ENCODE measurements at places on chromosomes 6 and 20.

DNA sequence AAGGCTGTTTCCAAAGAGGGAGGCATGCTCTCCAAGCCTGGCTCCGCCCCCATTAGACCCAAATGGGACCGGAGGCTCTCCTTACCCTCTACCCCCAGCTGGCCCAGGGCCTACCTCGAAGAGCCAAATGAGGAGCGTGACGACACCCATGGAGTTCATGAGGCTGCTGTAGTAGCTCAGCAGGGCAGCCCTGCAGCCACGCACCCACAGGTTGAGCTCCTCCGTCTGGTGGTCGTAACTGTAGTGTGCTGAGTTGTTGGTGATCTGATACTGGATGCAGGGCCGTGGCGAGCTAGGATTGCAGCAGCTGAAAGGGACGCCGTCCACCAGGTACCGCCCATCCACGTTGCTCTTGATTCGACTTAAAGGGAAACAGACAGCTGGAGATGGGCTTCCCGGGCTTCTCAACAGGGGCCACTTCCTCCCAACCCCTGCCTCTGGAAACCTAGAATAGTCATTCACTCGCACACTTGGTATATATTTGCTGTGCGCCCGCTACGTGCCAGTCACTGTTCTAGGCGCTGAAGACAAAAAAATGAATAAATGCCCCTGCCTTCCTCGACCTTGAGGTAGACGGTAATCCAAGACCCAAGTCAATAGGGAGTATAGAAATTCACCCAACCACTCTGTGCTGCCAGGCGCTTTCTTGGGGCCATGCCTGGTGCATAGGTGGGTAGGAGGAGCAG, 18.0 kb downstream of the PRPH2 start:
- no peak for DNase-seq

DNA sequence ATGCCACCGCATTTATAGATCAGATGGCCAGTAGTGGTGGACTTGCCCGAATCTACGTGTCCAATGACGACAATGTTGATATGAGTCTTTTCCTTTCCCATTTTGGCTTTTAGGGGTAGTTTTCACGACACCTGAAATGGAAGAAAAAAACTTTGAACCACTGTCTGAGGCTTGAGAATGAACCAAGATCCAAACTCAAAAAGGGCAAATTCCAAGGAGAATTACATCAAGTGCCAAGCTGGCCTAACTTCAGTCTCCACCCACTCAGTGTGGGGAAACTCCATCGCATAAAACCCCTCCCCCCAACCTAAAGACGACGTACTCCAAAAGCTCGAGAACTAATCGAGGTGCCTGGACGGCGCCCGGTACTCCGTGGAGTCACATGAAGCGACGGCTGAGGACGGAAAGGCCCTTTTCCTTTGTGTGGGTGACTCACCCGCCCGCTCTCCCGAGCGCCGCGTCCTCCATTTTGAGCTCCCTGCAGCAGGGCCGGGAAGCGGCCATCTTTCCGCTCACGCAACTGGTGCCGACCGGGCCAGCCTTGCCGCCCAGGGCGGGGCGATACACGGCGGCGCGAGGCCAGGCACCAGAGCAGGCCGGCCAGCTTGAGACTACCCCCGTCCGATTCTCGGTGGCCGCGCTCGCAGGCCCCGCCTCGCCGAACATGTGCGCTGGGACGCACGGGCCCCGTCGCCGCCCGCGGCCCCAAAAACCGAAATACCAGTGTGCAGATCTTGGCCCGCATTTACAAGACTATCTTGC, 725 bp downstream of the EEF1A1 start:
- peak; percentile 55 for DNase-seq

DNA sequence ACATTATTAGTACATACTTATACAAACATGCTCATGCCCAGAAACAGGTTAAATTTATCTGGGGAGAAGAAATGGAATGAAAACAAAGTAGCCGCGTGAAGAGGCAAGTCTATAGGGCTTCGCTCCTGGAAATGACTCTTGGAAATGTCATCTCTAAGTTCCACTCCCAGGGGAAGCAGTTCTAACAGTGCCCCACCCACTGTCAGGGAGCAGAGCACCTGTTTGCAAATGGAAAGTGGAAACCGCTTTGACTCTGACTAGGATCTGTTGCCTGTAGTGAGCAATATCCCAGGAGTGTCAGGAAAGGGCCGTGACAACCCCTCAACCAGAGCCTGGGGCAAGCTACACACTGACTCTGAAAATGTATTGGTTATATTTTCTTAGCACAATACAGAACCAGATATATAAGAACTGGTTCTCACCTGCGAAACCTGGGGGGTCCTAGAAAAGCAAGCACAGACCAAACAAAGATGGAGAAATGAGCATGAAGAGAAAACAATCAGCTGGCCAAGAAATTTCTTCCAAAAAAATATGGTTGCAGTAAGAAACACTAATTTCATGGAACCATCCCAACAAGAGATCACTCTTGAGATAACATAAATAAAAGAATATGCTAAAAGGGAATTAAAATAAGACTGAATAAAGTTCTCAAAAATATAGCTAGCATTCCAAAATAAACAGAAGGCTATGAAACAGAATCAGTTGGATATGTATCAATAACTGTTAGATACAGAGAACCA, 47.5 kb upstream of the CRISP1 start:
- DNase-seq = no peak

DNA sequence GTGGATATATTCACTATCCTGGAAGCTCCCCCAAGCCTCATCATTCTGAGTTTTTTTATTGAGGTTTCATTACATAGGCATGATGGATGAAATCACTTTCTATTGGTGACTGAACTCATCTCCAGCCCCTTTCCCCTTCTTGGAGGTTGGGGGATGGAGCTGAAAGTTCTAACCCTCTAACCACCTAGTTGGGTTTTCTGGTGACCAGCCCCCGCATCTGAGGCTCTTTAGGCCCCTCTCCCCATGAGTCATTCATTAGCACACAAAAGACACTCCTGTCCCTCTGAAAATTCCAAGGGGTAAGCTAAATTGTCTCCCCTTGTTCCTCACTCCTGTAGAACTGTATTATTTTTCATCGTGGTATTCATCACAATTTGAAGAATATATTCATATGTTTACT, 33.3 kb downstream of the GFRA4 start:
- DNase-seq = no peak

GRCh38 chr20:19633985-19634384, 124.1 kb upstream of the RIN2 start:
- peak; percentile 8 for DNase-seq

DNA sequence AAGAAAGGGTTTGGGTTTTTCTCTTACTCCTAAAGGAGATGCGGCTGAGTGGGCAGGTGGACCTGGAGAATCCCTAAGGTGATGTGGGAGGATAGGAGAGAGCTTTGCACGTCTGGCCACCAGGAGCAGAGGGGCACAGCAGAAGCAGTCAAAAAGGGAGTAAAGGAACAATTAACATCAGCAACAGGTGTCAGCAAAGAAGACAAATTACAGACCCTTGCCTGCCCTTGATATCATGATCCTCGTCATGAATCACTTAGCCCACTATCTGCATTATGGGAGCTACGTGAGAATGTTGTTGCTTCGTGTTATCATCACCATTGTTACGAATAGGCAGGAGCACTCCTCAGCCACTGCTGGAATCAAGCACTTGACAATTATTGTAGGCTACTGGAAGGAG, 25.5 kb upstream of the ARG1 start:
- no peak for DNase-seq

DNA sequence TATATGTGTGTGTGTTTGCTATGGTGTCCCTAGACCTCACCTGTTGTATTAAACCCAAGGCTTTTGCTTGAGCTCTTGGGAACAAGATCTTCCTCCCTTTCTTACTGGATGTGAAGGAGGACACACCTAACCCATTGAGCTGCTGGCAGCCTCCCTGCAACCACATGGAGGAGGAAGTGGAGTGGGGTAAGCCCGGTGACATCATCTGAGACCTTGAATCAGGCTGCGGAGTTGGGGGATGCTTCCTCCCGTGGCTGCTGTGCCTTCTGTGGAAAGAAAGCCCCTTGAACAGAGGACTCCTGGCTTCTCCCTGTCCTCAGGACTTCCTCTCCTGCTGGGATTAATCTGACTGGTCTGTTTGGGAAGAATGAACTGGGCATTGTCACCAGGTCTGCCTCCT, 3.3 kb downstream of the CST11 start:
- no peak for DNase-seq

DNA sequence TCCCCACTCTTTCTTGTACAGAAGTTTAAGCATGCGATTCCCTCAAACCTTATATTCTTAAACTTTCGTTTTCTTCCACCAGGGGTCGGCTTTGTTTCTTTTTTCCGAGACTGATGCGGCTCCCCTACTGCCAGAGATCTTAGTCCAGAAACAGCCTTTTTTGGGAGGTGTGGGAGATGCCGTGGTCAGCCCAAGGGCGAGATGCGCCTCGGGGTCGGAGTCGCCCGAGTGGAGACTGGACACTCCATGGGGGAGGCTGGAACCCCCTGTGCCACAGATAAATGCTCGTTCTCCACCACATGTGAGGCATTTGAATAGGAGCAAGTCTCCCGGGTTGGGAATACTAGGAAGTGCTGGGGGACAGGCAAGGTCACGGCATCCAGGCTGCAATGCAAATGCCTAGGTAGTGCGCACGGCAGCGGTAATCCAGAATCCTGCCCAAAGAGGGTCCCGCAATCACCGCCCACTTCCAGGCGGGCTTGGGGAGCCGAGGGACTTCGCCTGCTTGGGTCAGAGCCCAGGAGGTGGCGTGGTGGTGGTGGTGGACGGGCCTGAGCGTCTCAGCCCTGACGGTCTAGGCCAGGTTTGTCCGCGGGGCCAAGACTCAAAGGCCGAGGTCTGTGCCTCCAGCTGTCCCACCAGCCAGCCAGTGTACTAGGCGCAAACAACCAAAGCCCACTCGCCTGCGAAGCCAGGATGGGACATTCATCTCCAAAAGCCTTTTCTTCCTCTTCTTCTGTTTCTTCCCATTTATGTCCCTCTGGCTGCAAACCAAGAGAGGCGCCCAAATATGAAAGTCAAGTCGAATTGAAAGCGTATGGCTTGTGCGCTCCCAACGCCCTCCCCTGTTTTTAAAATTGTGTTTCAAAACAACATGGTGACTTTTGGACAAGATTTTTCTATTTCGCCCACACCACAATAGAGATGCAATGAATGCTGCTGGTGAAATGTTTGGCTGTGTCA, 39.3 kb upstream of the OSTM1 start:
- peak; percentile 48 for DNase-seq

- peak; percentile 62 for DNase-seq
These were observed 25.0 kb upstream of the ABT1 start for GRCh38 chr6:26571592-26572296.

GRCh38 chr6:166598441-166599138, 12.1 kb upstream of the RAMACL start:
- peak; percentile 92 for DNase-seq

DNA sequence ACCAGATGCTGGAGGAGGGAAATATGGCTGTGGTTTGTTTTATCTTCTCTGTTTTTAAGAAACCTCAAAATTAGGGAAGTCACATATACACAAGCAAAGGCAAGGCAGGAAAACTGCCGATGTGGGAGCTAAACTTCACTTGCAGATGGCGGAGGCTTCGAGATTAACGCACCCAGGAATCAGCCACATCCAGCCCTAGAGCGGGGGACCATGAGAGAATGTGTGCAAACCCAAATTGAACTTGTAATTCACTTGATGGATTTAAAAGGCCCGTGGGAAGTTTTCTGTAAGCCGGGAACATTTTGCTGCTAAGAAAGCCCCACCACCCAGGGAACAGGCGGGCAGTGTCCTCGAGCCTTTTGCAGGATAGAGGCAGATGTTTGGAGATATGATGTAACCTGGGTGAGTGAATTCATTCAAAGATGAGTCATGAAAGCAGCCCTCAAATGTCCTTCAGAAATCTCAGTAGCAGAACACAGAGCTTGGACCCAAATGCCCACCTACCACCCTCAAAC, 39.9 kb downstream of the PREX1 start:
- DNase-seq = peak; percentile 33

DNA sequence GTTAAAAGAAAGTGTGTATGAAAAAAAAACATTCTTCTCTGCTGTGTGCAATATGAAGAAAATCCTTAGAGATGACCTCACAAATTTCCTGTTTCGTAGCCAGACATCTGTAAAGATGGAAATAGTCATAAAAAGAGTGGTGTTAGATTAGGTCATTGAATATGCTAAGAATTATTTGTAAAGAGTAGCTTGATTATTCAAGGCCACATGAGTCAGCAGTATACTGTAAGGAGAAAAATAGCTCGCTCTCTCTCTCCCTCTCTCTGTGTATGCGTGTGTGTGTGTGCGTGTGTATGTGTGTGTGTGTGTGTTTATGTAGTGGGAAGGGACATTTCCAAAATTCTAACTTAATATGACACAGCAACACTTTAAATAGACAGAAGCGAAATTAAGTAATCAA, 78.8 kb downstream of the PTCHD4 start:
- DNase-seq = peak; percentile 44

- no peak for DNase-seq
These were observed 36.5 kb upstream of the TFAP2A start for GRCh38 chr6:10451394-10451793.

- peak; percentile 50 for DNase-seq
These were observed 43.6 kb downstream of the FGD2 start for GRCh38 chr6:37048851-37049757.

DNA sequence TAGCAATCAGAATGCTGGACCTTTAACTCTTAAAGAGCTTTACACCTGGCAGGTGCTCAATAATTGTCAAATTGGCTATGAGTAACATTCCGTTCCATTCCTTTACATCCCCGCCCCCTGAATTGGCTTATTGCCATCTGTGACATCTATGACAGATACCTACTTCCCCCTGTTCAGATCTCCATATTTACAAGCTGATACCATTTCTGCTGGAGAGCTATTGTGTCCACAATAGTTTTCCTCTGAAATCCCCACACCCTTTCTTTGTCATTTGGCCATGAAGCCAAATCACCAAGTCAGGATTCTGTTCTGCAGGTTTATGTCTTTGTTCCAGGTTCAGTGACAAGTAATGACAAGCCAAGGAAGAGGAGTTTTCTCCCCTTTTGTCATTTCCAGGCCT, 3.2 kb downstream of the CDH26 start:
- DNase-seq = no peak

- peak; percentile 86 for DNase-seq
These were observed 580.3 kb downstream of the TENT5A start for GRCh38 chr6:81172056-81172740.

DNA sequence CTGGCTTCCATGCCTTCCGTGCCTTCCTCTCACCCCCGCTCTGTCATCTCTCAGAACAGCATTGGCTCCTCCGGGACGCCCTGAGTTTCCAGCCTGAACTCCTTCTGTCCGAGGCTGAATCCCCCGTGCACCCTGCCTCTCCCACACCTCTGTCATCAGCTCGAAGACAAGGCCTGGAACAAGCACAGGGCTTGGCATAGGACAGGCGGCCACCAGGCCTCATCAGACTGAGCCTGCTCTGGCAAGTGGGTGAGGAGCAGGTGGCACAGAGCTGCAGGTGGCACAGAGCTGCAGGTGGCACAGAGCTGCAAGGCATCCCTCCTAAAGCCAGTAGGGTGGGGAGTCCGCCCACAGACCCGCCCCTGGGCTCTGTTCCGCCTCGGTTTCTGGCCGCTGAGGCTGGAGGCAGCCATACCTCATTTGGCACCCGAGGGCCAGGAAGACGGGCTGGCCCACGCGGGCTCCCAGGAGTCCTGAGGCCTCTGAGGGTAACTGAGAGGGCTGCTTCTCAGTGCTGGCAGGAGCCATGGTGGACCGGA, 60.2 kb downstream of the EZR start:
- no peak for DNase-seq

- no peak for DNase-seq
These were observed 43.6 kb upstream of the SLC4A11 start for GRCh38 chr20:3282271-3283221.

Measured in stromal cell of bone marrow (primary cell).